ENCODE measurements at places on chromosomes 5 and 9.
A peak's percentile ranks its signal among the peaks of the same experiment; 100 is the strongest.

GRCh38 chr5:135225856-135226560 lies 173.0 kb downstream of the MACROH2A1 start:
- no peak for DNase-seq

DNA sequence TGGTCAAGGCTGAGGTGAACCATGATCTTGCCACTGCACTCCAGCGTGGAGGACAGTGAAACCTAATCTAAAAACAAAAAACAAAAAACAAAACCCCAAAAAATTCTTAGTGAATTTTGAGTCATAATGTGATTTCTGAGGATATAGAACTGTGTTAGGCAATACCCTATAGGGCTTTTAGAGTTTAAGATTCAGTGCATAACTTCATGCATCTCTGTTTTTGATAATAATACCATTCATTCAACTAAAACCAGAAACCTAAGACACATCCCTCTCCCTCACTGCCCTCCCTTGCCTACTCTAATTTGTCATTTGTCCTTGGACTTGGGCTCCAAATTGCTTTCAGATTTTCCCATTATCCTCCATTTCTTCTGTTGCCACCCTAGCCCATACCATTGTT lies 405.7 kb upstream of the EDIL3 start:
- DNase-seq, result no peak

DNA sequence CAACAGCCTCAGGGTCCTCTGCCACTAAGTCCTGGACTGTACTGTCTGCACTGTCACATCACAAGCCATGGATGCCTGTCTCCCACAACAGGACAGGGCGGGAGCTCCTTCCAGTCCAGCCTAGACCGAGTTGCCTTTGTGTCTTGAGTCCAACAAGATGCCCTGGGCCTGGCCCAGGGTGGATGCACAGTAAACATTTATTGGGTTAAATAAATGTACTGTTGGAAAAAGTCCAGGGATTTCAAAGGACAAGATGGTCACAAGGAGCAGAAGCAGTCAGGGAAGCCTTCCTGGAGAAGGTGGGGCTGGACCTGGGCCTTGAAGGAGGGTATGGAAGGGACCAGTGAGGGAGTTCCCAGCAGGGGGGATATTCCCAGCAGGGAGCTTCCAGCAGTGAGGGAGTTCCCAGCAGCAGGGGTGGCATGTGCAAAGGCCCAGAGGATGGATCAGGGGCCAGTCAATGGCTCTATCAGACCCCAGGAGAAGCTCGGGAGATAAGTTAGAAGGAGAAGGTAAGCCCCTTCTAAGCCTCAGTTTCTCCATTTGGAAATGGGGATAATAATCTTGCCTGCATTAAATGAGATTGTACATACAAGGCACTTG lies 72.7 kb upstream of the NEURL1B start:
- DNase-seq, result no peak

- no peak for DNase-seq
These were observed 20.5 kb upstream of the CDKN2AIPNL start for GRCh38 chr5:134432174-134432573.

- DNase-seq, result no peak
These were observed 100.9 kb downstream of the PIK3R1 start for GRCh38 chr5:68316469-68316868.

- no peak for DNase-seq
These were observed 59.0 kb upstream of the RETREG1 start for GRCh38 chr5:16675806-16676205.

GRCh38 chr9:133932181-133932580 lies 59.9 kb downstream of the VAV2 start:
- DNase-seq, result no peak

- no peak for DNase-seq
These were observed 29.7 kb upstream of the PPP2CA start for GRCh38 chr5:134255418-134256150.

- DNase-seq, result no peak
These were observed 41.7 kb upstream of the UBAC1 start for GRCh38 chr9:136002881-136003280.

GRCh38 chr9:126295936-126296600 lies 30.6 kb upstream of the MVB12B start:
- peak; percentile 41 for DNase-seq

GRCh38 chr9:133741716-133742115 lies 3.6 kb upstream of the SARDH start:
- peak; percentile 35 for DNase-seq

GRCh38 chr5:45692481-45692880 lies 3.7 kb downstream of the HCN1 start:
- DNase-seq, result no peak

DNA sequence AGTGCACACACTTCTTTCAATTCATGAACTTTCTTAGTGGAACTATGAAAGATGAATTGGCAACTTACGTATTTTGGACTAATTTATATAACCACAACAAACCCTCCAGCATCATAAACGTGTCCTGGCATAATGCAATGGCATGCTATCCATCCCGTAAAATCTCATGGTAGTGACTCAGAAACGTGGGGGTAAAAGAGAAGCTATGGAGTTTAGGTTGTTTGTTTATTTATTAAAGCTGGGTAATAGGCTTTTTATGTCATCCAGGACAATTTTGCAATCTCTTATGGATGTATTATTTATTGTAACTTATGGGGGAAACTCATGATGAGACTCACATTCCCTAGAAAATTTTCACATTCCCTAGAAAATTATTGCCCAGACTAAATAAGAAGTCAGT lies 106.3 kb downstream of the GDA start:
- DNase-seq, result no peak

DNA sequence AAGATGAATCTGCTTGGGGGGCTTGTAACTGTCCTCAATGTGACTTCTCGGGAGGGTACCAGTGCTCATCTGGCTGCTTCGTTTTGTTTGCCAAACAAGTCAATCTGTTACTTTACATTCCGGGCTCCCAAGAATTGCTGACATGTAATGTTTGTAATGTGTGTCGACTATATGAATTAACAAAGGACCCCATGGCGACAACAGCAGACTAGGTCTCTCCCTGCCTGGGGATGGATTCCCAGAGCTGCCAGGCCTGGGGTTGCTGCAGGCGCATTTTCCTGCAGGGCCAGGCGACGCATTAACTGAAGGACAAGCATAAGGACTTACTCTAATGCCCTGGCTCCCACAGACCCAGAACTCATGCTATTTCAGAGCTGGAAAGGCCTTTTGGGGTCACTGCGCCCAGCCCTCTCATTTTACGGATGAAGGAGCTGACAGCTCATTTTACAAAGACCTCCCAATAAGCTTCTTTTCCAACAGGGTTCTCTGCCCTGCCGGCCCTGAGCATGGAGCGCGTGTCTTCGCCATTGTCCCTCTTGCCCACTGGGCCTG lies 214.8 kb downstream of the TTLL11 start:
- no peak for DNase-seq

DNA sequence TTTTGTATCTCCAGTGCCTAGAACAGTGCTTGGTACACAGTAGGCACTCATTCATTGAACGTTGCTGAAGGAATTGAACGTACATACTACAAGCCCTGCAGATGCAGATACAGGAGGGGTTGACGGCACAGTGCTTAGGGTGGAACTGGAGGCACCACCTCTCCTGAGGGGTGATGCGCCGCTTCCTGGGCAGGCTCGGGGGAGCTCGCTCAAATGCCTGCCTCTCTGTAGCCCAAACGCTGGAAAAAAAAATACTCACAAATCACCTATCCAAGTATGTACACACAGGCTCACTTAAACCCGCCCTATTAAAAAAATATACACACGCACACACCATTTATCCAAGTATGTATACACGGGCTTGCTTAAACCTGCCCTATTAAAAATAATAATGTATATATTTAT lies 536 bp upstream of the COMMD10 start:
- DNase-seq, result no peak
